Gastroesophageal sphincter (tissue), 4 donors: ENCODE measurements at places on chromosomes 16 and 17.

DNA sequence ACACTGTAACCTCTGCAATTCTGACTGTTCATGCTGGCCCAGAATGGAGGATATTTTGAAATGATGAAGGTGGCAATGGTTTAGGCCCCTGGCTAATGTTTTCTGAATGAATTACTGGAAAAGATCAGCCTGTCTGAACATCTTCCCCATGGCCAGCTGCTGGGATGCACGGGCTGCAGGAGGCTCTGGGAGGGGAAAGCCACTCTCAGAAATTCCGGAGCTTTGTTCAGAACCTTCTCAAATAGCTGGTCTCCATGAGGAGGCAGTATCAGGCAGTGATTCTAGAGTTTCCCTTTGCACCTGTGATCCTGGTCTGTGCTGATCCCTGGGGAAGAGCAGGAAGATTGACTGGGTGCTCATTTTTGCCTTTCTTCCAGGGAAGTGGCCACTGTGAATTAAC is 5.0 kb downstream of the SLC6A2 start:
- ATAC-seq = no peak

DNA sequence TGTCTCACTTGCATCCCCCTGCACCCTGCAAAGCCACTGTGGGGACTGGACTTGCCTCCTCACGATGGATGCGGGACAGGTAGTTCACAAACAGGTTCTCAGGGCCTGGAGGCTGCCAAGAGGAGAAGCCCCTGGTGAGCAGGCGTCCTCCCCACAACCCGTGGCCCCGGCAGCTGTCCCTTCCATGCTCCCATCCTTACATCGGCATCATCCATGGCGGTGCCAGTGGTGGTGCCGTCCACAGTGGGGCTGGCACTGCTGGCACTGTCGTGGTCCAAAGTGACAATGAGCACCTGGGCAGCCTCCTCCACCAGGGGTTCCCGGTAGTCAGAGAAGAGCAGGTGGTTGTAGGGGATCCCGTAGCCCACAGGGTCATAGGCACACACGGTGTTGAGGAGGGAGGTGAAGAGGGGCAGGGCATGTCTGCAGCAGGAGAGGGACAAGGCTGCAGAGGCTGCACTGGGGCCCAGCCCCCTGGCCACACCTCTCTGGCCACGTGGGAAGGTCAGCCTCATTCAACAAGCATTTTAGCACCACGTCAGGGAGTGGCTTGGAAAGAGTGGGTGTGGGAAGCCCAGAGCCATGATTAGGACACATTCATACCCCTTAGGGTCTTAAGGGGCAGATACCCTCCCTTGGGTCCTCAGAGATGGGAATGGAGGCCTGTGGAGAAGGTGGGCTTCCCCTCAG is 12.6 kb downstream of the HID1 start:
- no peak for ATAC-seq

DNA sequence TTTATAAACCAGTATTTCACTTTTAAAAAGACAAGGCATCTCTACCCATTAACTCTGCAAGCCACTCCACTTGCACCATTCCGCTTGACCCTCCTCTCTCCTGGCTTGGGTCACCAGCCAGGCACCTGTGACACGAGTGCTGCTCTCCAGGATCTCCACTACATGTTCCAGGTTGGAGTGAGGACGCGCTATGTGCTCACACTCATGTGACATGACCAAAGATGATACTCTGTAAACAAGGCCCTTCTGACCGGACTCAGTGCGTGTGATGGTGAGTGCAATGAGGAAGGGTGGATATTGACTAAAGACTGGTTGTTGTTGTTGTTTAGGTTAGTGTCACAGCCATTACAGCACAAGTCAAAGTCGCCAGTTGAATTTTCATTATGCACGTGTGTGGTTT is 192.7 kb downstream of the MRTFB start:
- ATAC-seq = no peak

DNA sequence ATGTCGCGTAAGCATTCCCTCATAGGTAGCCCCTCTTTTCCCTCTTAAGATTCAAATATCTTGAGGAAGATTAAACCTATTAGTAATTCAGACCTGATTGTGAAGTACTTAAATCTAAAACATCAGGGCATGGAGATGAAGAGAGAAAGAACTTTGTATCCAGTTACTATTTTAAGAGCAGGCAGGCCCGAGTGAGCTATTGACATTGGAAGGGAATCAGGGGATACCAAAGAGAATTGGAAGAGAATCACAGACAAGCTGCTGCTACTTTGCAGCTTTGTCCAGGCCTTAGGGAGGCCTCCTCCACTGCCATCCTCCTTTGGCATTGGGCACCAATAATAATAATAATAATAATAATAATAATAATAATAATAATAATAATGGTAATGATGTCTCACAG is 170.5 kb downstream of the MRTFB start:
- ATAC-seq = no peak

GRCh38 chr17:82840431-82840831 is 609 bp upstream of the ZNF750 start:
- no peak for ATAC-seq
